EH (cell line): ENCODE measurements at places on chromosomes 2 and 18.

DNA sequence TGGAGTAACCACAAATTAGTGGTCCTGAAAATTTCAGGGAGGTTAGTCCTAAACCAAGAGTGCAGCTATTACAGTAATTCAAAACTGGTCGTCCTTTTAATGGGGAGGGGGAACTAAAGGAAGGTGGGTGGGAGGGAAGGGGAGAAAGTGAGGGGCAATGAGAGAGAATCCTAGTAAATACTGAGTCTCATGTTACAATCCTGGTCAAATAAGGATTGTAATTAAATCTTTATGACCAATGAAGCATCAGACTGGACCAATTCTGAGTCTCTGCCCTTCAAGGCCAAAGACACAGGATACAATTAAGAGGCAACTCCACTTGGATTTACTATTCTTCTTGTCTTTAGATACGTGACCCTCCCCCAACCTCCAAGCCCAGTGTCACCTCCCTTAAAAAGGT is 262.9 kb downstream of the BCL11A start:
- no peak for DNase-seq

DNA sequence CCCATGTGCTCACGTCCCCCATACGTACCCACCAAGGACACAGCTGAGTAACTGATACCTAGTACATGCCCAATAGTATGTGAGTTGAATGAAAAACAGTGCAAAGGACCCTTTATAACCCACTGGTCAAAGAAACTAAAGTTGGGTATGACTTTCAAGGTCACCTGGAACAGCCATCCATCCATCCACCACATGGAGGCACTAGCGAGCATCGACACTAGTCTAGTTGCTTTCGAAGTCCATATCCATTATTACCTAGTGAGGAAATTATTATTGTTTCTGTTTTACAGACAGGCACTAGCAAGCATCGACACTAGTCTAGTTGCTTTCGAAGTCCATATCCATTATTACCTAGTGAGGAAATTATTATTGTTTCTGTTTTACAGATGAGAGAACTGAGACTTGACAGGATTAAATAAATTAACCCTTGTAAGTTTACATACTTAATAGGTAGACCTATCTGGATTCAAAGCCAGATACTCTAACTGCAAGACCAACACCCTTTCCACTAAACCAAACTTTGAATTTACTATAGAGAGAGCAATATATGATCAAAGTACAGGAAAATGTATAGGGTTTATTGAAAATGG is 233.7 kb downstream of the METTL4 start:
- DNase-seq: peak; percentile 38

GRCh38 chr2:20008703-20009102 is 3.8 kb downstream of the MATN3 start:
- no peak for DNase-seq

GRCh38 chr2:218859988-218860831 is 605 bp downstream of the WNT6 start:
- DNase-seq: no peak

- peak; percentile 66 for DNase-seq
Observed at GRCh38 chr18:61502472-61502871, 169.2 kb downstream of the CDH20 start.

DNA sequence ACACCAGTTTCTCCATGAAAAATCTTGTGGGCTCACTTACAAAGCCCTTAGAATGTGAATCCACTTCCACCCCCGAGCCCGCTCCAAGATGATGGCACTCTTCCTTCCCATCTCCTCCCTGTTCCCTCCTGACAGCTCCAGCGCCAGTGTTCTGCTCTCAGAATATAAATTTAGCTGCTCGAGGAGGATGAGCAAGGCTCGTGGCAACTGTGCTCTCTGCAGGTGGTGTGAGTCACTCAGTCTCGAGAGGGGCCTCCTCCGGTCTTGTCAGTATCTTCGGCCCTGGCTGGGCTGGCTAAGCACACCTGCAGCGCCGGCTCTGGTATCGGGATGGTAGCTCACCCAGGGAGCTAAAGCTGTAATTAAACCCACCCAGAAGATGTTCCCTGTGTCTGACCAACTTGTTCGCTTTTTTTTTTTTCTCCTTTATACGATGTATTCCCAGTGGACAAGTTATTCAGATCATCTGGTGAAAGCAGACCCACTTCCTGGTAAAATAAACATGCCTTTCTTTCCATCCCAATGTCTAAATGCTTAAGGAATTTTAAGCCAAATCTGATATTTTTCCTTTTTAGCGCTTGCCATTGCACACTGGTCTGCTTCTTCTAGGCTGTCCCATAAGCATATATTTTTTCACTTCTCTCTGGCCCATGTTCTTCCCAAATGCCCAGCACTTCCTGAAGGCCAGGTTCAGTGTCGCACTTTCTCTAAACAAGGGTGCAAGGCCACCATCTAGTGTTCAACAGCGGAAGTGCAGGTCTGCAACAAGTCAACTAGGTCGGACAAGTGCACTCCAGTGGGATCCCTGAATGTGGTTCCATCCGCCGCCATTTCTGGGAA is 31.4 kb upstream of the YPEL5 start:
- peak; percentile 88 for DNase-seq

GRCh38 chr18:79545736-79546171 is 133.8 kb upstream of the CTDP1 start:
- DNase-seq: no peak

DNA sequence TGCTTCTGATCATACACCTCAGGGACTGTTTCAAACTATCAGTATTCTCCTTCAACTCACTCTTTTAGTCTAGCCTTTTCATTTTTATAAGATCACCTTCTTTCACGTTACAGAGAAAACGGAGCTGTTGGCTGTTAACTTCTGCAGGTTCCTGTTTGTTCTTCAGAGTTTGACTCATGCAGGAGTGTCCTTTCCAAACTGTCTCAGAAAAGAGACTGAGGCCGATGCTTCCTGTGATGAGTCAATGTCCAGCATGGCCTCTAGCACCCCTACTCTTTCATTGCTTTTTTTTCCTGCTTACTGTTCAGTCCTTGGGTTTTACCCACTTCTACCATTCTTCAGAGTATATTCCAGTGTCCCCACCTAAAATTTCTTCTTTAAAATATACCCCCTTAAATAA is 240.8 kb upstream of the RGPD4 start:
- peak; percentile 45 for DNase-seq

DNA sequence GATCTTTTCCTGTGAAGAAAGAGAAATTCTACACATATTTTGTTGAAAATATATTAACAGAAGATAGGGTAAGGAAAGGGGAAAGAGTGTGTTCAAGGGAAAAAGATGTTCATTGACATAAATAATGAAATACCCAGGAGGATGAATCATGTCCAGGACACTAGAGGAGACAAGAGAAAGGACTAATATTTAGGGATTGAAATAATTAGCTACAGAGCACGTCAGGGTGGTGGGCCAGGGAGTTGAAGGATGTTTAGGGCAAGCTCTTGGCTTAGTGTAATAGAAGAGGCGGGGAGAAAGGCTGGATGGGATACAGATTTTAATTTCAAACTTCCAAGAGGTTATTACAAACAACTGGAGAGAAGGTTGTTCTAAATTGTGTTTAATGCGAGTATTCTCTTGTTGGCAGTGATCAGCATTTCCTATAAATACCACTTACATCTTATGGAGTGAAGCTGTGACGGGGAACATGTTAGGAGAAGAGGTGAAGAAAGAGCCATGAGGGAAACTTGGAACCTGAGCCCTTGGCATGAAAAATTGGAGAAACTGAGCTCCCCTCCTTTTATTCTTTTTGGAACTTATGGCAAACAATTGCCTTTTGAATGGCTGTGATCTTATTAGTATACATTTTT is 36.6 kb upstream of the CETN1 start:
- DNase-seq: peak; percentile 19

DNA sequence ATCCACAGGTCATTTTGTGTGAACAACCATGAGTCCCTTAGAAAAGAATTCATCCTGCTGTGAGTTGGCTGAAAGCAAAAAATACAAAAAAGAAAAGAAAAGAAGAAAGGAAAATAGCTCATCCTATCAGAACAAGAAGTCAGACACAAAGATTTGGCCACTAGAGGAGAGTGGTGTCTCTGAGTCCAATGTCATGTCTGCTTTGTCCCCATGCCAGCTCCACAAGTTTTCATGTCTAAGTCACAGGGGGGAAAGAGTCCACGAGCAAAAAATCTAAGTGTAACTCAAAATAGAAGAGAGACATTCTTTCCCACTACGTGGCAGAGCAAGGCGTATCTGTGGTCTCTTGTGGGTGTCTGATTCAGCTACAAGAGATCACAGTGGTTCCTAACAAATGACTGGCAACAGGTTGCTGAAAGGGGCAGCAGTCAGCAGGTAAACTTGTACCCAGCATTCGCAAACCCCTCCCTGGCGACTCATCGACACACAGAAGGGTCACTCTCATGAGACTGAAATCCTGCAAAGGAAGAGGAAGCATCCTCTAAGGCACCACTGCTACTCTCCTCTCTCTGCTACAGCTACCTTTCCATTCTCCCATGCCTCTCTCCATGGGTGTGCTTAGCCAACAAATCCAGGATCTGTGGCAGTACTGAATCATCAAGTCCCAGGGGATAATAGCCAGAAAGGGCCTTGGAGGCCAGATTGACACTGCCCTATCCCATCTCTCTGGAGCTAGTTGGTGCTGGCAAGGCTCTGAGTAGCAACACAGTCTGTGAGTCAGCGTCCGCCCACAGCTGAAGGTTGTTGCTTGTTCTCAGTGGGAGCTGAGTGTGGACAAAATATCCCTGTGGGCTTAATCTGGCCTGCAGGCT is 123.0 kb upstream of the SLC39A10 start:
- DNase-seq: peak; percentile 95
